Fibroblast of the aortic adventitia (primary cell): ENCODE measurements at places on chromosomes 1 and 21.
A peak's percentile ranks its signal among the peaks of the same experiment; 100 is the strongest.

GRCh38 chr21:32083197-32083596, 195.7 kb downstream of the MIS18A start:
- DNase-seq, result no peak

DNA sequence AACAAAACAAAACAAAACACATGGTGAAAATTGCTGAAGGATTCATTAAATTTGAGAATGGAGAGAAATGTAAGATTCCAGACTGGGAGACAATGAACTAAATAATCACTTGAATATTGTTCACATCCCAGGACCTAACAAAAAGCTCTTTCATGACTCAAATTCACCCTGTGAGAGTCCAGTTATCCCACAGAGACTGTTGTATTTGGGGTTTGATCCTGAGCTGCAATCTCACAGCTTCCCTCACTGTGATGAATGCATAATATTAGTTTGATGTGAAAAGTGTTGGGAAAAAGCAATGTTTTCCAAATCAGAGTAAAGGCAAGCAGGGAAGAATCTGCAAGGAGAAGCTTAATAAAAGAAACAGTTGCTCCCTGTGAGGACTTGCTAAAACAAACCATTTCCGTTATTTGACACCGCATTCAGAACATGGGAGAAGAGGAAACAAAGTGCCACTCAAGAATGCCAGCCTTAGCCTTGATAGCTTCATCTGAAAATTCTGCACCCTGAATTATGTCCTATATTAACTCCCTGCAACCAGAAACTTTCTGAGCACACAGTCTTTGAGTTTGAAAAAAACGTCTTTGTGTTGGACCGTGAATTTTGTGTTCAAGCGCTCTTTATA, 208.8 kb downstream of the DAB1 start:
- DNase-seq, result no peak

GRCh38 chr1:86441581-86441980, 17.6 kb downstream of the CLCA2 start:
- DNase-seq, result no peak

- DNase-seq, result peak; percentile 48
Measured at GRCh38 chr1:98940722-98941079, 64.0 kb downstream of the PLPPR5 start.

DNA sequence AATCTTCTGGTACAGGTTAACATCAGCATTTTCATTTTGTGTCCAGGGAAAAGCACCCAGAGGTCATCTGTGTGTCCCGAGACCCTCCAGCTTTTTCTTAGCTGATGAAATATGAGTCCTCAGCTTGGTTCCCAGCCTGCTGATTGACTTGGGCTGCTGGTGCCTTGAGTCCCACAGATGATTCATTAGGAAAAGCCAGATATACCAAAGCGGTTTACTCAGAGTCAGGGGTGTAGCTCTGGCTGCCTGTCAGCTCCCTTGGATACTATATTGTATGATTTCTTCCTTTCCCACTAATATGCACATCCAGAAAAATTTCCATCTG, 43.7 kb upstream of the MAB21L3 start:
- DNase-seq, result peak; percentile 95

DNA sequence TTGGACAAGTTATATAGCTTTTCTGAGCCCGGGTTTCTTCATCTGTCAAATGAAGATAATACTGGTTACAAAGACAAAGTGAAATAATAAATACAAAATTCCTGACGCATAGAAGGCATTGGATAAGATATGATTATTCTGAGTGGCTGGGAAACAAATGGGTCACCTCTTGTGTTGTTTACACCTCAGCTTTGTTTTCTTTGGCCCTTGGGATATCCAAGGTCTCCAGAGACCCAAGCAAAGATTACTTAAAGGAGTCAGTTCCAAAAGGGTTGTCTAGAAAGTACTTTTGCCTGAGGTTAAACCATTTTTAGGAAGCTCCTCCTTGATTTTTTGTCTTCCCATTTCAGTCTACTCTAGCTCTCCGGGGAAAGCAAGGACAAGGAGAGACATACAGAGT, 9.7 kb downstream of the KHDRBS1 start:
- peak; percentile 72 for DNase-seq

- peak; percentile 40 for DNase-seq
Measured at GRCh38 chr1:245677461-245678240, 522.9 kb downstream of the KIF26B start.

- DNase-seq, result no peak
Measured at GRCh38 chr1:183887826-183888819, 83.2 kb downstream of the RGL1 start.

GRCh38 chr1:94979131-94979530, 52.2 kb upstream of the CNN3 start:
- no peak for DNase-seq

- peak; percentile 99 for DNase-seq
Measured at GRCh38 chr1:155227261-155228095, 19.0 kb downstream of the MTX1 start.

- no peak for DNase-seq
Measured at GRCh38 chr1:6958407-6959030, 173.3 kb downstream of the CAMTA1 start.

- no peak for DNase-seq
Measured at GRCh38 chr1:16617778-16618580, 4.6 kb upstream of the NBPF1 start.

GRCh38 chr1:153612755-153613331, at the start of gene S100A16:
Gene S100A16, minus strand, starts transcription at chr1:153613137. Its CDS starts 4,986 bp downstream, at chr1:153608151.
- peak; percentile 67 for DNase-seq

DNA sequence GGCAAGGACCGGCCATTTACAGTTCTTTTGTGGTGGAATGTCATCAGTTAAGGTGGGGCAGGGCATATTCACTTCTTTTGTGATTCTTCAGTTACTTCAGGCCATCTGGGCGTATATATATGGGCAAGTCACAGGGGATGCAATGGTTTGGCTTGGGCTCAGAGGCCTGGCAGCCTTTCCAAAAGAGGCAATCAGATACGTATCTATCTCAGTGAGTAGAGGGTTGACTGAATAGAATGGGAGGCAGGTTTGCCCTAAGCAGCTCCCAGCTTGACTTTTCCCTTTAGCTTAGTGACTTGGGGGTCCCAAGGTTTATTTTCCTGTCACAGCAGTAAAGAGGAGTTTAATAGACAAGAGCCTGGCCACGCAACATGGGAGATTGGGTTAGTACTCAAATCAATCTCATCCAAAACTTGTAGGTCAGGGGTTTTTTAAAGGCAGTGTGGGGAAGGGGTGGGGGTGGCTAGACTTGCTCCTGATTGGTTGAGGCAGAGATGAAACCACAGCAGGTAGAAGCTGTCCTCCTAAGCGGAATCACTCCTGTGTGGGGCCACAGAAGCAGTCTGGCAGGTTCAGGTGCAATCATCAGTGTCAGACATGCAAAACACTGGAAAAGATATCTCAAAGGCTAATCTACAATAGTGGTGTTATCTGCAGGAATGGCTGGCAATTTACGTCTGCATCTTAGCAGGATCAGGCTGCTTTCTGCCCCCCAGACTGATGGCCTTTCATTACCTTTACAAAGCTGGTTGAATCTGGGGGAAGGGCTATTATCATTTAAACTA, 112.9 kb downstream of the TLR5 start:
- DNase-seq, result no peak

- no peak for DNase-seq
Measured at GRCh38 chr1:94624203-94624602, 82.6 kb upstream of the F3 start.

GRCh38 chr1:186225096-186225495, 150.0 kb downstream of the TPR start:
- DNase-seq, result no peak

GRCh38 chr1:9225411-9225785, 9.2 kb upstream of the H6PD start:
- no peak for DNase-seq

DNA sequence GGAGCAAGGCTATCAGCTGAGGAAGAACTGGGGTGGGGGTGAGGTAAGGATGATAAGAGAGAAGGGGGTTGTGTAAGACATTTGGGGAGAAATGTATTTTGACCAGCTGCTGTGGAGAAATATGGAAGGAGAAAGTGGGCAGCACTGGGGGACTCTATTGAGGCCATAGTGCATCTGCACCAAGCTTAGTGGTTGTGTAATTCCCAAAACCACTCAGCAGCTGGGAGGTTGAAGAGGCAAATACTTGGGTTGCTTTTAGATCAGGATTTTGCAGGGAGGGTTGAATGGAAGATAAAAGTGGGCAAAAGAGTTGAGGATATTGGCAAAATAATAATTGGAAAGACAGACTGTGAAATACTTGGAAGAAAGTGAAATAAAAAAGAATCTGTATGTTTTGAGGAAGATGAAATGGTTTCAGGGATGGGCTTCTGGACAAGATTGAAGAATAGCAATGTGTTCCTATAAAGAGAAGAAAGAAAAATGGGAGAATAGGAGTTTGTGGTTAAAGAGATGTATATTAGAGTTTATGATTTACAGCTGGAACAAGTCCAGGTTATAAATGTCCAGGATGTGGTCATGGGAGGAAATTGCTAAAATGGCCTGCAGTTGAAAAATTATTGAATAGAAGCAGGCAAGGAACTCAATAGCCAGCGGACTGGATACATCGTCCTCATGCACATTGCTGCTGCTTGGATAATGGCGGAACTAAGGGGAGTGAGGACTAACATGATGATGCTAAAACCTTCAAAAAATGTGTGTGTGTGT, 162.7 kb downstream of the DNM3 start:
- DNase-seq, result no peak

DNA sequence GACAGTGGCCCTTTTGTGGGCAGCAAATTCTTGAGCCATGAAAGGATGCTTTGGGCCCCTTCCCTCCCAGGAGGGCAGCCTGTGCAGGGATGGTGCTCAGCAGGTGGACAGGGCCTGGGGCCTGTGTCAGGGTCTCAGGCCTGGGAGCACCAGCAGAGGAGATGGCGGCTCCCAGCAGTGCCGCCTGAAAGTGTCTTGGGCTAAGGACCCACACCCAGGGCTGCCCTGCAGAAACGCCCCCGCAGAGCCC, 23.9 kb downstream of the FTCD start:
- DNase-seq, result no peak

GRCh38 chr1:55445416-55445815, 230.3 kb upstream of the USP24 start:
- DNase-seq, result no peak

DNA sequence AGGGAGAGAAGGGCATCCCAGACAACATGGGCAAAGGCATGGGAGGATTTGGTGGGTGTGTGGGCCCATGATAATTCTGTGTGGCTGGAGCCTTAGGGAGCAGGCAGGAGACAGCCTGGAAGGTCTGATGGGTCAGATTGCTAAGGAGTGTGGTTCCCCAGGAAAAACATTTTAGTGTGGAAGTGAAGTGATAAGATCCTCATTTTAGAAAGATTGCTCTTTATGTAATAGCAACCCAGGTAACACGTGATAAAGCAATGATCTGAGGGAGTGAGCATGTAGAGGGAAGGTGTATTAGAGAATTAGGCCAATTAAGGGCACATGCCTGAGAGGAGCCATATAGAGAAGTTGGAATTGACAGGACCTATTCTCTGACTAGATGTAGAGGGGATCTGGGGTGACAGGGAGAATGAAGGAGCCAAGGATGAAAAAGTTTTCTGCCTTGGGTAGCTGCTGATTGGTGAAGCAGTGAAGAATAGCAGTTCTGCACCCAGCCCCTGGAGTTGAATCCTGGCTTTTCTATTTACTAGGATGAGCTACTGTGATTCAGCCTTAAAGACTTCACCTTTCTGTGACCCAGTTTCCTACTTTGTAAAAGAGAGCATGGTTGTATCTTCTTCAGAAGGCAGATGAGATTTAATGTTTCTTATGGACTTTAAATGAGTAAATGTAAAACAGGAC, 18.7 kb upstream of the SLAMF6 start:
- no peak for DNase-seq

DNA sequence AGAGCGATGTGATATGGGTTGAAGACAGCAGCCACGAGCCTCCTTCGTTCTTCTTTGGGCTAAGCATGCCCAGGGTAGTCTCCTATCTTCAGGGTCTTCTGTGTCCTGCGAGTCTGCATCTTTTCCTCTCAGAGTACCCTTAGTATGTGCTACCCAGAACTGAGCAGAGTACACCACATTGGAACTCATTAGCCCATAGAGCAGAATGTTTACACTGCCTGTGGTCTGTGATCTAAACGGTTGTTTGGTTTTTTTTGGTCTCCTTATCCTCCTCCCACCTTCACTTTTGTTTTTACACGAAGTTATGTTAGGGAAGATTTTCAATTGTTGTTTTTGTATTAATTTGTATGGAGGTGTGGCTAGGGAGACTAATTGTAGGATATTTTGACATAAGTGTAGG, 126.4 kb downstream of the NEK7 start:
- DNase-seq, result no peak

GRCh38 chr1:188050250-188050649, 1221.5 kb downstream of the PLA2G4A start:
- DNase-seq, result no peak

- DNase-seq, result no peak
Measured at GRCh38 chr1:234555390-234556024, 54.5 kb downstream of the IRF2BP2 start.

DNA sequence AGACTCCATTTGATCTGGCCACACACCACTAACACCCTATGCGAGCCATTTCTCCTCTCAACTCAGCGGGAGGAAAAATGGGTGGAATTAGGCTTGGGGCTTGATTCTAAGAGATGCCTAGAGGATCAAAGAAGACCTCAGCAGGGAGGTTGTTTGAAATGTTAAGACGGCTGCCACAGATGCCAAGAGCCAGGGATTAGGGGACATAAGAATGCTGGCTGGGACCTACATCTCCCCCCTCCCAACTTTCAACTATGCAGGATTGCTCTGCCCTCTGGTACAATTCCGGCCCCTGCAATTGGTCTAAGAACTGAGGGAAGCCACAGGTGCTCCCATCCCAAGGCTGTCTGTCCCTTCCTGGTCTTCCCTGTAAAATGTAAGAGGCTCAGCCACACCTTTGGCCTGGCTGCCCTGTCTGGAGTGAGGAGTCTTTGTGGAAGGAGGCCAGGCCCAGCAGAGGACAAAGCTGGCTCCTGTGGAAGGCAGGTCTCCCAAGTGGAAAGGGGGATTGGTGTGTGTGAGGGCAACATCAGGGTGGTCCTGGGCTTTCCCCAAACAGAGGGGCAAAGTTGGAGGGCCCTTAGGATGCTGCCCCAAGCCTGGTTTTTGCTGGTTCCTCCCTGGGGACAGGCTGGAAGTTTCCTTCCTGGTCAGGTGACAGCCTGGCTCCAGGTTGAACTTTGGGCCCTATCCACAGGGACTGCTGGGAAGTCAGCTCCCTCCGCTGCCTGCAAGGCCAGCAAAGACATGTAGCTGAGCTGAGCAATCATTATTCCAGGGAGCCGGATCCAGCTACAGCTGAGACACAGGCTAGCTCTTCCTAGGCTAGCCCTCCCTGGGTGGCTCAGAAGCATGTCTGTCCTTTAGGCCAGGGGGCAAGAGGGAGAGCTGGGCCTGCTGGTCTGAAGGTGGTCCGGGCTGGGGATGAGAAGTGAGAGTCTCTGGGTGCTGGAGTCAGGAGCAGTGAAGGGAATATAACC, 34.5 kb upstream of the SYNC start:
- no peak for DNase-seq
